T-helper 1 cell (primary cell): ENCODE measurements at places on chromosomes 1 and 21.

DNA sequence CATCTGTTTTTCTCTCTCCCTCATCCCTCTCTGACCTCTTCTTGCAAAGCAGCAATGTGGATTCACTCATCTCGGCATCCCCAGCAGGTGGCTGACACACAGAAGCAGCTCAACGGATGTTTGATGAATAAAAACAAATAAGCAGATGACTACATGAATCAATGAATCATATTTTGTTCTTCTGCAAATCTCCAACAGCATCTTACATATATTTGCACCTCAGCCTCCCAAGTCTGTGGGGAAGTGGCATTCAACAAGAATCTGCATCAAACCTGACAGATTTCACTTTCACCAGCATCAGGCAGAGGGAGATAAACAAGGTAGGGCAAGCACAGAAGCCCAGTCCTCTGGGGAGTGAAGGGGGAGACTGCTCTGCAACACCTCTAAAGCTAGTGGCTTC, 34.0 kb downstream of the CAPN8 start:
- no peak for DNase-seq

GRCh38 chr1:217718873-217719272, 87.7 kb downstream of the SPATA17 start:
- DNase-seq, result no peak

GRCh38 chr1:10599194-10599861, 124.6 kb downstream of the PEX14 start:
- DNase-seq, result no peak

GRCh38 chr21:45611939-45612664, 31.4 kb upstream of the PCBP3 start:
- DNase-seq, result no peak

DNA sequence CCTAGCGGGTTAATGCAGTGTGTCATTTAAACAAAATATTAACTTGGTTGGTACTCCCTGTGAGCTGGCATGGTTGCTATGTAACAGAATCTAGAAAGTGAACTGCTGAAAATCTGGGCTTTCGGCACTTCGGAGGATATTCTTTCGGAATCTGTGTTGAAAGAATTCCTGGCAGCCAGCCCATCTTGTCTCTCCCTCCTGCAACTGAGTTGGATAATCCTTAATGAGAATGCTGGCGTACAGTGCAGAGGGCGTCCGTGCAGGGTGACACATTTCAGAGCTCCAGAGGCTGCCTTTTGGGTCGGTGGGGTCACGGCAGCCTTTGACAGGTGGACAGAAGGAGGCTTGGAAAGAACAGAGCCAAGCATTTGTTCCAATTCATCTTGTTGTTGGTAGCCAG, 3.7 kb downstream of the KAZN start:
- no peak for DNase-seq

DNA sequence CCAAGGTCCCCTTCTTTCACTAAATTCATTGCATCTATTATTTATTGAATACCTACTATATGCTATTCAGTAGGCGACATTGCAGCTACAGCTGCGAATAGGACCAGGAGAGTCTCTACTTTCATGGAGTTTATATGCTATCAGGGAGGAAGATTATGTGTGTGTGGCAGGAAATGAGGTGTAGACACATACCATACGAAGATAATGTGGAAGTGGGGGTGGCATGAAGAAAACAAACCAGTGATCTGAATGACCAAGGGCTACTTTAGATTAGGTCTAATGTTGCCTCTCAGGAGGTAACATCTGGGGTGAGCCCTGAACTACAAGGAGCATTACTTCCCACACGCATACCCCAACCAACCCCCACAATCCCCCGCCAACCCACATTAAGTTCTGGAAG, 1.0 kb upstream of the PPIH start:
- no peak for DNase-seq

- no peak for DNase-seq
These were observed 10.2 kb downstream of the LY9 start for GRCh38 chr1:160806109-160806665.

DNA sequence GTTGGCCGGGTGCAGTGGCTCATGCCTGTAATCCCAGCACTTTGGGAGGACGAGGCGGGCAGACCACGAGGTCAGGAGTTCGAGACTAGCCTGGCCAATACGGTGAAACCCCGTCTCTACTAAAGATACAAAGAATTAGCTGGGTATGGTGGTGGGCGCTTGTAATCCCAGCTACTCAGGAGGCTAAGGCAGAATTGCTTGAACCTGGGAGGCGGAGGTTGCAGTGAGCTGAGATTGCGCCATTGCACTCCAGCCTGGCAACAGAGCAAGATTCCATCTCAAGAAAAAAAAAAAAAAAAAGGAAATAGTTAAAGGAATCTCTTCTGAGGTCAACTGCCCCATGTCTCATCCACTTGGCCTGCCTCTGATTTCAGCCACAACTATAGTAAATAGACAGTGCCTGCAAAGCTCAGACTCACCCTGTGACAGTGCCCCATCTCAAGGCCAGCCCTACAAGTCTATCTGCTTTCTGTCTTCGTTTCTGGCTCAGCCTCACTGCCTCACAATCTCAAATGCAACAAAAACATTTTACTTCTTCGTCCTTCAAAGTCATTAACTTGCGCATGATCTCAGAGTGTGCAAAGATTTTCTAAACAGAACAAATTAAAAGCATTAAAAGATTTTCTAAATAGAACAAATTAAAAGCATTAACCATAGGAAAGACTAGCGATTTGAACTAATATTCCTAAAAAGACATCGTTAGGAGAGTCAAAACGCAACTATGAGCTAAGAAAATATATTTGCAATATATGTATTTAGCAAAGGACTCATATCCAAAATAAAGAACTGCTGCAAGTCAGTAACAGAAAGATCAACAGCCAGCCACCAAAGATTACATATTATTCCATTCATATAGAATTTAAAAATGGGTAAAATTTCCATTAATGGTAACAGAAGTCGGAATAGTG, 65.0 kb upstream of the PRDX6 start:
- no peak for DNase-seq

DNA sequence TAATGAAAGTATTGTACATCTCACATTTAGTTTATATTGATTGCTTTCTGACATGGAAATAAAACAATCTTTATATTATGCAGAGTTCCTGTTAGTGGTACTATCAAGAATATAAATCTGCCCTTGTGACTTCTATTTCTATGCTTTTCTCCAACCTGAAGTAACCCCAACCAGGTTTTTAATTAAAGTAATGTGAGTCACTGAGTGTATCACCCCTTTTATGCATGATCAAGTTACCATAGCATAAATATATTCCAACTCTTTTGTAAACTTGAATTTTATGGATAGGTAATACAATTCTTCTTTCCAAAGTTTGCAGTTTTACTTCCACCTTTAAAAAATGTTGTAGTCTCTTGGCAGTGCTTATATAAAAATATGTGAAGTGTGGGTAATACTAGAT, 532.3 kb downstream of the USP25 start:
- no peak for DNase-seq

- peak; percentile 22 for DNase-seq
These were observed at the start of gene RGS1 for GRCh38 chr1:192575499-192576189. Gene RGS1, plus strand, starts transcription at chr1:192575773. Its CDS starts 20 bp downstream, at chr1:192575793.

DNA sequence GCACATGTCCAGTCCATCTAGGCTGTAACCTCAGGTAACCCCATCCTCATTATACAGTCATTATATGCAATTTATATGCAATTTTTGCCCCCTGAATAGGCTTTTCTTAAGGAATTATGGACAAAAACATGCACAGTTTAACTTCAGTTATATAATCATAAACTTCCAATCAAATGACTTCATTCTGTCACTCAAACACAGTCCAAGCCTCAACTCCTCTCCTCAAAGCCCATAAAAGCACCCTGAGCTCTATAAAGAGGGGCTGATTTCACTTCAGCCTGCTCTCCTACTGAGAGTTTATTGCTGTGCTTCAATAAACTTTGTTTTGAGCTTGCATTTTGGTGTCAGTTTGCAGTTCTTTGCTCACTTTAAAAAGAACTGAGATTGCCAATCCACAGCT, 1805.5 kb downstream of the BRINP3 start:
- DNase-seq, result no peak

GRCh38 chr1:27408151-27408550, 15.7 kb downstream of the GPR3 start:
- DNase-seq, result no peak

- no peak for DNase-seq
These were observed 96.9 kb downstream of the SMYD2 start for GRCh38 chr1:214377886-214378285.

- no peak for DNase-seq
These were observed 2206.0 kb downstream of the MRPL39 start for GRCh38 chr21:23401278-23401677.

GRCh38 chr1:241825581-241825980, 22.4 kb upstream of the EXO1 start:
- DNase-seq, result no peak

GRCh38 chr1:107479865-107480350, 339.1 kb downstream of the NTNG1 start:
- DNase-seq, result no peak

GRCh38 chr1:42266253-42267135, 68.5 kb downstream of the FOXJ3 start:
- no peak for DNase-seq

GRCh38 chr1:49229555-49229954, 452.9 kb upstream of the BEND5 start:
- DNase-seq, result no peak

- DNase-seq, result no peak
These were observed 109.1 kb upstream of the COL6A1 start for GRCh38 chr21:45872471-45872870.

DNA sequence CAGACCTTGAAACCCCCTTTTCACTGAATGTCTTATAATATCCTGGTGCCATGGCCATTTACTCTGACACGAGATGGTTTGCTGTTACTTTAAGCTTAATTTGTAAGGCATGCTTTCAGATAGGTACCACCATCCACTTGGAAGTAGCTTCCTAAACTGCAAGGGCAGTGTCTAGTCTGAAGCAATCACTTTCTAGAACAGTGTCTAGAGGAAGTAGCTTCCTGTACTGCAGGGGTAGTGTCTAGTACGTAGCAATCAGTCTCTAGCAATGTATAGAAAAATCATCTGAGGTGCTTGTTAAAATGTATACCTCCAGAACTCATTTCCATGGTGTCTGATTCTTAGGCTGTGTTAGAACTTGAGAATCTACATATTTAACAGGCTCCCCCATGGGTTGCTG, 42.5 kb downstream of the ZBTB40 start:
- DNase-seq, result no peak

DNA sequence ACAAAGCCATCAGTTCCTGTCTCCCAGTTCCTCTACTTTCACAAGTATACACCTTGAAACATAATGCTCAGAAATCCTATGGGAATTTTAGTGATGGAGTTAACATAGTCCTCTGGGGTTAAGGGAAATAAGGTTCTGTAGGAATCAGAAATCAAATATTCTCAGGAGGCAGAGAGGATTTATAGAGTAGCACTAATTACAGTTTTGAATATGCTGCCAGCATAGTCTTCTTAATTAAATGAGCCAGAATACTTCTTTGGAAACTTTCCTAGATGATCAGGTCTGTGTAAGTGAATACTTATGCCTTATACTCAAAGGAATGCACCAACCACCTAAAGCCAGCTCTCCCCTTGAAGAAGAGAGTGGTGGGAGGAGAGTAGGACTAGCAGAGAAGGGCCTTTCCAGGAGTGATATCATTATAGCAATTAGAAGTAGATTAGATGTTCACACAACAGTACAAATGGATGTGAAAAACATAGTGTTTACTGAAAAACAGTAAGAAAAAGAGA, 31.4 kb upstream of the DIRAS3 start:
- DNase-seq, result no peak

DNA sequence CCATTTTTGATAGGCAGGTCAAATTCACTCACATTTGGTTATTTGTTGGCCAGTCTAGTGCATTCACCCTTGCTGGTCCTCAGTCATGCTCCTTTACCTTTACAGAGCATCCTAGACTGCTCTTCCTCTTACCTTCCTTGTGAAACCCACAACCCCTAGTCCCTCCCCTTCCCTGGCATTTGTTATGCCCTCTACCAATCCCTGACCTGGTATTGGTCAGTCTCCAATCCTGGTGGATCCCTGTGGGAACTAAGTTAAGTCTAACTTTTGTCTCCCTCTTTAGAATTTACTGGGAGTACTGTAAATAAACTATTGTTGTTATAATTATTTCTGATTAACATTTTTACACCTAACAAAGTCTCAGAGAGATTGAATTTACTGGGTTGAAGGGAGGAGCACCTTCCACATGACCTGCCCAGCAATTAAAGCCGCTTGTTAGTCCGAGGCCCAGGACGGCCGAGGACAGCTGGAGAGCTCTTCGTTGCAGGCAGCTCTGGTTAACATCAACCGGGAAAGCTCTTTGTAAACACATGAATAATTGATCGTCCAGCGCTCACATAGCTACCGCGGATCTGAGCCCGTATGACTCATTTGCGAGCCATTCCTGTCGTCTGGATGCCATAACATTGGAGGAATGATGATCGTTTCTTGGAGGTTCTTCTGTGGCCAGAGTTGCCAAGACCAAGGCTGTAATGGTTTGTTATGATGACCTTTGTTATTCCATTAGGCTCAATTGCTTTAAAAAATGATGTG, 31.9 kb downstream of the MTARC1 start:
- DNase-seq, result no peak

DNA sequence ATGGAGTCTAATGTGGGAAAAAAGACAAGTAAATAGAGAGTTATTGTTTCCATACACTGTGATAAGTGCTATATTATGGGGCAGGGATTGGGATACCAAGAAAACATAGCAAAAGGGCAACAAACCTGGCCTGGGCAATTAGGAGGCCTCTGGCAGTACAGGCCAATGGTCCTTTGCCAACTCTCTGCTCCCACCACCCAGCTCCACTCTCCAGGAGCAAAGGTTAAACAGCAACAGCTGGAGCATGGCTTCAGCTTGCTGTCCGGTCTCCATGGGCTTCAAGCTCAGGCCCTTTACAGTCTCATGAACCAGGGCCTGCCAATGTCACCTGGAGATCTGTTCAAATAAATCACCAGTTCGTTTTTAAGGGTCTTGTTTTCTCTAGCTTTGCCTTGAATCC, 37.2 kb upstream of the ARHGAP29 start:
- no peak for DNase-seq

GRCh38 chr21:20259031-20259867, 739.0 kb upstream of the NCAM2 start:
- no peak for DNase-seq

- no peak for DNase-seq
These were observed 5.0 kb downstream of the SLC25A44 start for GRCh38 chr1:156198831-156199349.

DNA sequence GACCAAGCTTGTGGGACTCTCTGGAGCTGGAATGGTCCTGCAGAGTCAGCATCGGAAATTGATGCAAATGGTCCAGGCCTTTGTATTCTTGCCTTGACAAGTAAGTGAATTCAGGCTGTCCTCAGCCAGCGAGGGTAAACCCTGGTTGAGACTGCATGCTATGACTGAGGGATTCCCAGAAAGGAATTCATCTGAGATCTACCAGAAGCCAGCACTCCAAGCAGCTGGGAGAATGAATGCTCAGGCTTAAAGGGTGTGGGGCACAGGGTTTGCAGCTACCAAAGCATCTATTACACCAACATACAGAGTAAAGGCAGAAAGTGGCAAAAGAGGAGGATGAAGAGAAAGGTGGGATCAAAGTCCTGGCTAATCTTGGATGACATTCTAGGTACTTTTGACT, 257.0 kb upstream of the LYPLAL1 start:
- DNase-seq, result no peak
